ENCODE measurements at places on chromosomes 13 and 19.

- no peak for DNase-seq
Measured at GRCh38 chr19:8567522-8568172, 9.6 kb downstream of the MYO1F start.

DNA sequence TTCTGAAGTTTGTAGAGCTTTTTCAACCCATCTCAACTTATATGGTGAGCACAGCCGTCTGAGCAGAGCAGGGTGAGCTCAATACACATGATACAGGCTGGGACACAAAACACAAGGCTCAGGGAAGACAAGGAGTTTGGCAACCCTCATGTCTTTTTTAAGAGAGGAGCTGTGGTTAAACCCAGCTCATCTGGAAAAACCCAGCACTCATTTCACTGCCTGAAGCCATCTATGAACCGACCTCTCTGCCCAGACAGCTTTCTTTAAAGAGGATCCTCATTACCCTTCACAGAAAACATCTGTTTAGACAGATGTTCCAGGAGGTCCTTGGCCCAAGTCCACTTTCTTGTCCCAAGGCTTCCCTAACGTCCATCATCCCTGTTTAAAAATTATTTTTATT lies 170.0 kb upstream of the TSHZ3 start:
- DNase-seq, result no peak

DNA sequence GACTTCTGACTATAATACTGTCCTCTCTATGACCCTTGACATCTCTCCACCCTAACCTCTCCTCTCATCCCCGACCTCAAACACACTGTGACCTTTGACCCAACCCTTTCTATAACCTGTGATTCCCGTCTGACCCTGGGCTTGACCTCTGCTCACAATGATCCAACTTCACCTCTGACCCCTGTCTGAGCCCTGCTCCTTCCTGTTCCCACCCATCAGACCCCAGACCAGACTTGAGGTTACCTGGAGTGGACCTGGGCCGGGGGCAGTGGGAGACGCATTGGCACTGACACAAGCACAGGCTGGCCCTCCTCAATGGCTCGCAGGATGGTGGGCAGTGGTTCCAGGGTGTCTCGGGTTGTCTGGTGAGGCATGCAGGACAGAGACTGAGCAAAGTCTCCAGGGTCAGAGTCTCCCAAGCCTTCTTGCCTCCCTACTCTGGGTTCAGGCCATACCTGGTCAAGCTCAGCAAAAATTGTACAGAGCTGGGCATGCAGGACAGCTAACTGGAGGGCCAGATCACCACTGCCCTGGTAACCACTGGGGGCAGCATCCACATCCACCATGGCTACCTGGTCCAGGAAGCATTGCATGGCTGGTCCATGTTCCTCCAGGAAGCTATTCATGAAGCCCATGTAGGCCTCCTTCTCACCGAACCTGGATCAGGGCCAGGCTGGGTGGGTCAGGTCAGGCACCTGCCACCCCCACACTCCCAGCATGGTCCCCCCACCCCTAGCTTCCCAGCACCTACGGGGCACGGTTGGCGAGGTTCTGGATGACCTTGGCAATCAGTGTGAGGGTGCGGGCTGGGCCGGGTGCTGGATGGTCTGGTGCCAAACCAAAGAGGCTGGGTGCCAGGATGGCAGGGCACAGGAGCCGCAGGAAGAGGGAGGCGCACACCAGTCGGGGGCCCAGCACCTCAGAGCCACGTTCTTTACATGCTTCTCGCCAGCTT lies 4.4 kb upstream of the WIZ start:
- DNase-seq, result no peak

- DNase-seq, result no peak
Measured at GRCh38 chr13:63684822-63685221, 2269.2 kb upstream of the PCDH20 start.

- no peak for DNase-seq
Measured at GRCh38 chr13:20002787-20003186, 44.3 kb downstream of the ZMYM2 start.

DNA sequence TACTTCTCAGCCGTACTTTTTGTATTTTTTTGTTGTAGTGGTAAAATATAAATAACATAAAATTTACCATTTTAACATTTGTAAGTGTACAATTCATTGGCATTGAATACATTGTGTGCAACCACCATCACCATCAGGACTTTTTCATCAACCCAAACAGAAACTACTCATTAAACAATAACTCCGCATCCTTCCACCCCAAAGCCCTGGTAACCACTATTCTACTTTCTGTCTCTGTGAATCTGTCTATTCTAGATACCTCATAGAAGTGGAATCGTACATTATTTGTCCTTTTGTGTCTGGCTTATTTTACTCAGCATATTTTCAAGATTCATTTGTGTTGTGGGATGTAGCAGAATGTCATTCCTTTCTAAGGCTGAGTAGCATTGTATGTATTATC lies 38.5 kb downstream of the USPL1 start:
- DNase-seq, result no peak

- no peak for DNase-seq
Measured at GRCh38 chr13:49549289-49549688, 36.1 kb downstream of the RCBTB1 start.

DNA sequence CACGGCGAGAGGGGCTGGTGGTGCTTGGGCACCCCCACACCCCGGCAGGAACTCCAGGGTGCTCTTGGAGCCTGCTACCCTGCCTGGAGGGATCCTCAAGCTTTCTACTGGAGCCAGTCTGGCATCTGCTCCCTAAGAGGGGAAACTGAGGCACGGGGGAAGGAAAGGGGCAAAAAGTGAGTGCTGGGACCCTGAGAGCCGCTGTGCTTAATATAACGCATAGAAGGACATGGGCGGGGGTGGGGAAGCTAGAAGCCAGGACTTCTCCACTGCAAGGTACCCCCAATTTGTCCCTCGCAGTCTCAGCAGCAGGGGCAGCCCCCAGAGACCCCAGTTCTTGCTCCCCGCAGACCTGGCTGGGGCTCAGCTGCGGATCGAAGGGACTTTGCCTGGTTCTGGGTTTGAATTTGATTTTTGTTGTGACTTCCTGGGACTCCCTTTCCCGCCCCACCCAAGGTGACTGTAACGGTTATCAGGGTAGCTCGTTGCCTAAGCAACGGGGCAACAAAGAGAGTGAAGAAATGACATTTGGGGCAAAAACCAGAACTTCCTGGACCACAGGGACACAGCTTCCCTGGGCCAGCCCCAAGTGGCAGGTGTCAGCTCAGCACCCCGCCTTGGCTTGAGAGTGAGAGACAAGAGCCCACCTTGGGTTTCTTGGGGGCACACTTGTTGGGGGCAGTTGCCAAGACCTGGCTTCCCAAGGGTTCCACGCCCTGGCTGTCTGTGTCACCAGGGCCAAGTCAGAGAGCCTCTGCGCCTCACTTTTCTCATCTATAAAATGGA lies 638 bp downstream of the ADGRE5 start:
- no peak for DNase-seq

GRCh38 chr19:5679289-5680083 lies 830 bp downstream of the MICOS13 start:
- no peak for DNase-seq

DNA sequence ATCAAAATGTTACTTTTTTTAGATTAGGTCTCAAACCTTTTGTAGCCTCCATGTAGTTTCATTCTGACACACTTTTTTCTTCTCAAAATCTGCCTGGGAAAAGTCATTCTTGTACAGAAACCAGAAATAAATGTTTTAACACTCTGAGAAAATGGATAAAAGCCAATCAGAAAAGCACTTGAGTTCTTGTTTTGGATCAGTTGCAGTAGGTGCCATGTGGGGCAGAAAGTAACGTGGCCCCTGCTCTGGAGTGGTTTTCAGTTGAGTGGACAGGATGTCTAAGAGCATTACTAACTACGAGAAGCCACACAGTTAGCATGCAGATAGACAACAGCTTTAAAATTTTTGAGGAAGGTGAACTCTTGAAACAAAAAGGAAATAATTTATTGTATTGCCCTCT lies 19.1 kb downstream of the GPR183 start:
- no peak for DNase-seq

GRCh38 chr19:44904426-44904994 lies 1.1 kb upstream of the APOE start:
- no peak for DNase-seq

GRCh38 chr19:1474011-1474764 lies 4.8 kb downstream of the C19orf25 start:
- no peak for DNase-seq

- DNase-seq, result no peak
Measured at GRCh38 chr13:23679220-23679619, 109.0 kb downstream of the TNFRSF19 start.

DNA sequence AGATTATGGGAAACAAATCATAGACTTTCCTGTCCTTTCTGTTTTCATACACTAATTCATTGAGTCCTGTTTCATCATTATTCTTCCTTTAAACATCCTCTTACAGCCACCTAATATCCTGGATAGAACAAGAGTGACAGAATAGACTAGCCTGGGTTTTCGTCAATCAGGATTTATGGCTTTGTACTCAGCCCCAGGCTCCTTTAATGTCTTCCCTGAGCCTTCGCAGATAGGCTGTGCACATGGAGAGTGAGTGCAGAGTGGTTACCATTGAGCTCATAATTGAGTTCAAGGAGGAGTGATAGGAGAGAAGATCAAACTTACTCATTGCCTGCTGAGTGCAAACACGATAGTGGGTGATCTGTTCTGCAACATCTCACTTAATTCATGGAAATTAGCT lies 304.9 kb downstream of the TDRD3 start:
- DNase-seq, result no peak

GRCh38 chr13:28542804-28543203 lies 47.9 kb upstream of the FLT1 start:
- DNase-seq, result no peak

GRCh38 chr13:52650731-52651130 lies 1.9 kb upstream of the SUGT1 start:
- no peak for DNase-seq

GRCh38 chr13:77480066-77480465 lies 55.4 kb upstream of the SCEL start:
- no peak for DNase-seq

GRCh38 chr19:752652-753517 lies 2.0 kb downstream of the MISP start:
- DNase-seq, result no peak

DNA sequence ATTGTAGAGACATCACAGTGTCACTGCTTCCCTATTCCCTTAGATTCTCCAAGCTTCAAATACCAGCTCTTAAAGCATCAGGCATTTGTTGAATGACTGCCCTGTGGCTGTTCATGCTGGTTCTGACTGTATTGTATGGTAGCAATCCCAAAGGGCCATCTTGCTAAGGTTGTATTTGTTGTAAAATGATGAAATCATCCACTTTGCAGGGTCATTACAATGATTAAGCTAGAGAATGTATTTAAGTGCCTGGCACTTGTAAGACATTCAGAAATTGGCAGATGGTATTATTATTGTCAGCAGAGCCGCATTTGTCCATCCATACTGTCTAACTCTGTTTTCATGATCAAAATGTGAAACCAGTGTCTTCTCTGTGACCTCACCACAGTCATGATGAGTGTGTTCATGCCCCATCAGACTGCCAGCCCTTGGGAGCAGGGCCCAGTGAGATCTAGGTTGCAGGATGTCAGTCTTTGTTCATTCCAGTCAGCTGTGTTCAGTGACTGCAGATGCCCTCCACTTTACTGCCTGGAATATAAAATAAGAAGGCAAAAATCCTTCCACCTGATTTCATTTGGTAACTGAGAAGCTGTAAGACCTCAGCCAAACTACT lies 86.1 kb downstream of the DHRS12 start:
- DNase-seq, result no peak

GRCh38 chr19:32201211-32201610 lies 144.2 kb upstream of the ZNF507 start:
- DNase-seq, result no peak

DNA sequence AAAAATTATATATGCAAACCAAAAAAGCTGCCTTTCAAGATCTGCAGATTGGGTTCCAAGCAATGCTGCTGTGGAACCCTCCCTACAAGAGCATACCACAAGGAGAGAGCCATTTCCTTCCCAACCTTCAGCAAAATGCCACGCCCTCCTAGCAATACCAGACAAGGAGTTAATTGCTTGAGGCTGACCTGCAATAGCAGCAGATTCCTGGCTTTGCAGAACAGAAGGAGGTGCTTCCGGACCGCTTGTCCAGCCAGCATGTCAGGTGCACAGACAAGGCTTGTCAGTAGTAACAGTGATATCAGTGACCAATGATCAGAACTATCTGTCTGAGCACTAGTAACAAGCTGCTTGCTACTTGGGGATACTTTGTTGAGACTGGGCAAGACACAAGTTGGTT lies 301.6 kb downstream of the FGF14 start:
- no peak for DNase-seq

DNA sequence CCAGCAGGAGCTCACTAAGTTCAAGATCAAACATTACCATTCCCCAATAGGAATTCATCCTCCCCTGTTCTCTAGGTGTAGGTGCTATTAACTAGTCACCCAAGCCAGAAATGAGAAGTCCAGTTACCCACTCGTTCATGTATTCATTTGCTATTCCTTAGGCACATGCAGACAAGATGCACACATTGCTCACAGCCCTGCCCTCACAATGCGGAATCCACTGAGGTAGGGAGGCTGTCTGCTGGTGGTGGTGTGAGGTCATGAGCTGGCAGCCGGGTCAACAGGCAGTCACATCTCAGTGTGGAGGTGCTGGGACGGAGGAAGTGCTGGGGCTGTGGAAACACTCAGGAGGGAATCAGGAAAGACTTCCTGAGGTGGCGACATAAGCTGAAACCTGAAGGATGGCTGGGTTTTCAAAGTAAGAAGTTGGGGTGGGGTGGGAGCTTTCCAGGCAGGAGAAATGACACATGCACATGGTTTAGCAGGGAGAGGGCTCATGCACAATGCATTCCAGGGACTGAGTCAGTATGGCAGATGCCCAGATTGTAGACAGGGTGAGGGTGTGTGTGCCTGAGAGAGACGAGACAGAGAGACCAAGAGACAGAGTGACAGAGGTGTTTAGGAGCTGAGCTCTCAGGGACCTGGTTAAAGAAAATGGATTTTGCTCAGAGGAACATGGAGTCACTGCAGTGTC lies 117.6 kb downstream of the USP12 start:
- no peak for DNase-seq

- DNase-seq, result no peak
Measured at GRCh38 chr19:44718441-44719261, 19.7 kb downstream of the CEACAM16 start.
